ENCODE measurements at places on chromosomes 12 and 14. TPM values are rescaled to one million over a fixed set of nuclear protein-coding genes. Genes with fewer than 3 reads are reported as not detected.

Gene ESRRB
- 0.74 TPM for total RNA-seq

Gene CACNA2D4
- total RNA-seq: 2.2 TPM

Gene KLHL28
- total RNA-seq: 12.8 TPM

Gene PAX9
- total RNA-seq: 1.5 TPM

Gene ADGRD1
- total RNA-seq: 35.8 TPM

Gene SPX
- total RNA-seq: not detected

Gene A2ML1
- total RNA-seq: 194 TPM

Gene KLRC1
- 1.5 TPM for total RNA-seq

Gene RERGL
- total RNA-seq: 1.2 TPM

Gene KRT74
- not detected for total RNA-seq

Gene MYL2
- total RNA-seq: not detected

Gene TAS2R20
- total RNA-seq: 4.7 TPM

Gene PNMA1
- total RNA-seq: 35.4 TPM

Gene SLCO1C1
- total RNA-seq: not detected

Gene SDR9C7
- 11.0 TPM for total RNA-seq

Gene LHX5
- not detected for total RNA-seq

Gene LRP1
- 477 TPM for total RNA-seq

Gene RBP5
- total RNA-seq: 3.7 TPM

Gene NGB
- total RNA-seq: 1.7 TPM

Gene NR1H4
- not detected for total RNA-seq

Gene TRHDE
- 34.9 TPM for total RNA-seq

Gene GALNT16
- 5.2 TPM for total RNA-seq

Gene GPRC5A
- total RNA-seq: 26.8 TPM

Gene RPL10L
- total RNA-seq: not detected

Gene MYO1H
- total RNA-seq: not detected

Gene TMEM30B
- 22.6 TPM for total RNA-seq

Gene SLC22A17
- 37.8 TPM for total RNA-seq
